ENCODE measurements at places on chromosomes 2 and 18.

DNA sequence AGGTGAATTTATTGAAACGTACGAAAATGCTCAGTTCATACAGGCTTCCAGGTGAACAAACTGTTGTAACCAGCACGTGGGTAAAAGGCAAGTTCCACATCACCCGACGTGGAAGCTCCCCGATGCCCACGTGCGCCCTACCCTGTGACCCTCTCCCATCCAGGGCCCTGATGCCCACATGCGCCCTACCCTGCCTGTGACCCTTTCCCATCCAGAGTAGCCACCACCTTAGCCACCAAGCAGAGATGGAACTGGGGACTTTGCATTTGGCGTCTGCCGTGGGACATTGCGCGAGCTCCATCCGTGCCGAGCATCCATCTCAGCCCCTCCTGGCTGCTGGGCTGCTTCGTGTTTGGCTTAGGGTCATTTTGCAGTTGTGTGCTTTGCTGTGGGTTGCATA, 37.5 kb downstream of the ANO7 start:
- DNase-seq = no peak

GRCh38 chr2:230319211-230319862, 7.7 kb upstream of the SP140L start:
- peak; percentile 75 for DNase-seq

DNA sequence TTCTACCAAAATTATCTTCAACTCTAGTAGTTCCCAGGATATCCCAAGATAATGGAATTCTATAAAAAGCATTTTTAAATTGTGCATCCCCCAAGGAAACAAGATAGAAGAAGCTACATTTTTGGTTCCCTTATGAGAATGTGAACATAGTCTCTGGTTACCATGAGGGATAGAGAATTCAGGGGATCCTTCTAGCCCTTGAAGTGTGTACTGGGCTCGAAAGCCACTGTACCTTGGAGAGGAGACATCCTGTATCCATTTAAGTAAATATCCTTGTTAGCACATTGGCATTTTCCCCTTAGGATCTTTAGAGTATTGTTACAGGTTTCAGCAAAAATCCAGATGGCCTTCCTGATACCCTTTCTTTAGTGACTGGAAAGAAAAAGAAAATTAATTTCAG, 228.5 kb downstream of the RTP5 start:
- DNase-seq = no peak

GRCh38 chr2:118443596-118443995, 355.3 kb downstream of the INSIG2 start:
- DNase-seq = no peak

- no peak for DNase-seq
These were observed 28.0 kb upstream of the DSG3 start for GRCh38 chr18:31419457-31419932.

DNA sequence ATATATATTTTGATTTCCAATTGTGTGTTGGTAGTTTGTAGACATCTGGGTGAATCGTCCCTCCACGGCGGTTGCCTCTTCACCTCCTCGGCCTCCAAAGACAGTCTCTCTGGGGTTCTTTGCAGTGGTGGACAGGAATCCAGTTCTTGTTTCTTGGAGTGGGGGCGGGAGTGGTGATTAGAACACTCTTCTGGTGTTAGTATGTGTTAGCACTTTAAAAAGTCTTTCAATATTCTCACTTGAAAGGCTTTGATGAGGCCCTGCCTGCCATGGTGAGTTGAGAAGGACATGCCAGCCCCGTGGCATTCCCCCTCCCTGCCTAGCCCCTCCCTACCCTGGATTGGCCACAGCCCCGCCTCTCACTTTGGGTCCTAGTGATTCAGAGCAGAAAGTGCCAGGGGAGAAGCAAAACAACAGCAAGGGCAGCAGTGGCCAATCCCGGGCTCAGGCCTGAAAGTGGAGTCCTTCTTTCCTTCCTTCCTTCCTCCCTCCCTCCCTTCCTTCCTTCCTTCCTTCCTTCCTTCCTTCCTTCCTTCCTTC, 316.8 kb upstream of the HS6ST1 start:
- DNase-seq = no peak

DNA sequence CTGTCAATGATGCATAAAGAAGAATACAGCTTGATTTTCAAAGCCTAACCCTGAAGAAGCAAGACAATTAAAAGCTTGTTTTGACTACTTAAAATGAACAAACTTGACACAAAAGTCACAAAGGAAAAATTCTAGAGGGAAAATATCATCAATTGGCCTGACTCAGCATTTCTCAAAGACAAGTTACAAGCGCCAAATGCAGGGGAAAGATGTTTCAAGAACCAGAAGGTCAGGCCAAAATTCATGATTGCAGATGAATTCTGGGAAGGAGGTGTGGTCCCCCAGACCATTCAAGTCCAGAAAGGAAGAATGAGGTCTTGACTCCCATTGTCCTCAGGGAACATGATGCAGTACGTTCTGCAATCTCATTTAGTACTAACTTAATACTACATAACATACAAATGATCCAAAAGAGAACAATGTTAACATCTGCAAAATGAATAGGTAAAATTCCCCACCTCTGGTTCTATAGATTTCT, 64.5 kb downstream of the FAM210A start:
- DNase-seq = no peak

All from activated CD8-positive, alpha-beta memory T cell treated with anti-CD3 and anti-CD28 coated beads for 24 hours (primary cell).